Left ventricle myocardium inferior (tissue), 1 donor: ENCODE measurements at places on chromosomes 16 and 17. TPM values are rescaled to one million over a fixed set of nuclear protein-coding genes. Genes with fewer than 3 reads are reported as not detected.
A peak's percentile ranks its signal among the peaks of the same experiment; 100 is the strongest.

DNA sequence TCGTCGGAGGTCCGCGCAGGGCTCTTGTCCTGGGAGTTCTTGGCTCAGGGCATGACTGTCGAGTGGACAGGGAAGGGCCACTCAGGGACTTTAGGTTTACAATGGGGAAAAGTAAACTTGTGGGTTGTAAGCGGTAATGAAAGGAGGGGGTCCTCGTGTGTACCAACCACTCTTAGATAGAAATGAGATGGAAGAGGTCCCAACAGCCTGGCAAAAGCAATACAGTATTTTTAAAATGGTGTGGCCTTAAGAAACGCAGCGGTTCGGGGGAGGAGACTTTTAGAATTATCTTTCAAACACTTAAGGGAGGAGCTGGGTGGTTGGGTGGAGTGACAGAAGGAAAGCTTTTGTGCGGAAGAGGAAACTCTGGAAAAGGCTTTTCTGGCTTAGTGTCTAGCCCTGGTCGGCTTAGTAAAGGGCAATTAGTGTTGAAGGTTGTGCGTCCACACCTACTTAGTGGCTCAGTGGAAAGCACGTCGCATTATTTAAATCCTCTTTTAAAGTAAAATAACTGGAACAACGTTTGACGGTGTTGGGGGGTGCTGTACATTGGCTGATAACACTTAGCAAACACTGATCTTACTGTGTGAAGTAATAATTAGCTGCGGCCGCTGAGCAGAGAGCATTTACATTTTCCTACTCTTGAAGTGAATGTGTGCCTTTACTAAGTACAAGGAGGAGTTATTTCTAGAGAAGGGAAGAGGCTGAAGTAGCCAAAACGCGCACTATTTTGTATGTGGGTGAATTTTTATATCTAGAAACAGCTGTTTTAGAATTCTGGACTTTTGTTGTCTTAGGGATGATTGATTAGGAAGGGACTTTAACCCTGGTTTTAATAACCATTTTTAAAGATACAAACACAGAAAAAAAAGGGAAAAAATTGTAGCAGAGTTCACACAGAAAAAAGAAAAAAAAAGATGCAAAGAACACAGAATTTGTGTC, 1.0 kb downstream of the WSB1 start:
- no peak for DNase-seq

- no peak for DNase-seq
Observed at GRCh38 chr16:19242987-19243575, 42.5 kb upstream of the CLEC19A start.

The OR1F1 gene
- not detected for total RNA-seq

DNA sequence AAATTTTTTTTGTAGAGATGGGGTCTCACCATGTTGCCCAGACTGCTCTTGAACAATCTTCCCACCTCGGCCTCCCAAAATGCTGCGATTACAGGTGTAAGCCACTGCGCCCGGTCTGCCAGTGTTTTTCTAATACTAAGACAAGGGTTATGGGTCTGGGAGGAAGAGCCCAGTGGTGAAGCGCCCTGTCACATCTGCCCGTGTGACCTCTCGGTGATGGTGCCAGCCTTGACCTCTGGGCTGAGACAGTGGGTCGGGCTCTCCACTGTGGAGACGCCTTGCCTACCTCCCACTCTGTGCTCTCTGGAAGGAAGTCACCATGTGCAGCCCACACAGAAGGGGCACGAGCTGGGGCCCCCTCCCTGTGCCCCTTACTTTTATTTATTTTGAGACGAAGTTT, 5.1 kb upstream of the BAIAP2 start:
- no peak for DNase-seq

The TBC1D3E gene
- not detected for total RNA-seq

DNA sequence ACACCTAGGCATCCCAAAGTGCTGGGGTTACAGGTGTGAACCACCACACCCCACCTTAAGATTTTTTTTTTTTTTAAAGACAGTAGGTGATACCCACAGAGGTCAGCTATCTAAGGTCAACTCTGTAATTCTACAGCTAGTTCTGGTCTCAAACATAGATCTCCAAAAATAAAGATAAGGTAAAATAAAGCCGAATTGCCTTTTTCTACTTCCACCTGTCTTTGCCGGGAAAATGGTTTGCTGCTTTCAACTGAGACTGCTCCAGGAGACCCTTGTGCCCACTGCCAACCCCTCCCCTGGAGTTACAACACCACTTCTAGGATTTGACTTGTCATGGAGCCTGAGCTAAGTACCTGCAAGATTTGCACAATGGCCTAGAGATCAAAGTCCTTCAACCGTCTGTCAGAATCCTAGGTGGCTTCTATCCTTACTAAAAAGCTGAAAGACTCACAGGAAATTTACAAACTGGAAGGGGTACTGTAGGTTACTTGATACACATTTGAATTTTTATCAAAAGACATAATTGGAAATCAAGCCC, 4.7 kb upstream of the CNOT1 start:
- DNase-seq = no peak

DNA sequence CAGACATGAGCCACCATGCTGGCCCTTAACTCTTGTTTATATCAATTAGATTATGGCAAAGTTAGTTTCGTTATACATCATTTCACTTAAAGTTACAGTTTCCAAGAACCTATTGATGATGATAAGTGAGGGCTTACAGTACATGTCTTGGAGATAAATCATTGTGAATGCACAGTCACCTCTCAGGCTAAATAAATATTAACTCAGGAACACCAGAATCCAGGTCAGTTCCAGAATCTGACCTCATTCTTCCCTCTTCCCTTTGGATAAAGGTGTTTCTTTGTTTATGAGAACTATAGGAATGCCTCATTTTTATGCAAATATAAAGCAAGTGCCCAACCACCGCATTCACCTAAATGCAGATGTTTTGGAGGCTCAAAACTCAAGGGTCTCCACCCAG, 48.4 kb upstream of the CRYM start:
- DNase-seq = no peak

DNA sequence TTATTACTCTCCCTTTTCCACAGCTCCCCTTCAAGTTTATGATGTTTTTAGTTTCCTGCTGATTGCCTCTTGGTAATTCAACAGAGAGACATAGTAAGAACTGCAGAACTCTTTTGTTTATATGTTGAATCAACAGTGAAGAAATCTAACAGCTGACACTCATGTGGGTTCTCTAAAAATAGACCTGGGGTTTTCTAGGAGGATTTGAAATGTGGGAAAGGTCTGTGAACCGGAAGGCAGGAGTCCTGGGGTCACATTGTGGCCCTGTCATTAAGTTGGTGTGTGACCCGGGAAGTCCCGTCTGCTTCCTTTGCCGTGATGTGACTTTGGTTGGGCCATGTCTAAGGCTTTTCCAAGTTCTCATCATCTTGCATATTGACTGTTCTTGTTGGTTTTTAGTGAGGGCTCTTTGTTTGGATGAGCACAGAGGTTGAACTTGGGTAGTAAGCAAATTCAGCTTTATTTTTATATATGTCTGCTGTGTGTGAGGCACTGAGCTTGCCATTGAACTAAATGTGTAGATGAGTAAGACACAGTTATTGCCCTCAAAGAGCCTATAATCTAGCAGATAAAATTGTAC, 48.5 kb upstream of the HS3ST3A1 start:
- DNase-seq = no peak

DNA sequence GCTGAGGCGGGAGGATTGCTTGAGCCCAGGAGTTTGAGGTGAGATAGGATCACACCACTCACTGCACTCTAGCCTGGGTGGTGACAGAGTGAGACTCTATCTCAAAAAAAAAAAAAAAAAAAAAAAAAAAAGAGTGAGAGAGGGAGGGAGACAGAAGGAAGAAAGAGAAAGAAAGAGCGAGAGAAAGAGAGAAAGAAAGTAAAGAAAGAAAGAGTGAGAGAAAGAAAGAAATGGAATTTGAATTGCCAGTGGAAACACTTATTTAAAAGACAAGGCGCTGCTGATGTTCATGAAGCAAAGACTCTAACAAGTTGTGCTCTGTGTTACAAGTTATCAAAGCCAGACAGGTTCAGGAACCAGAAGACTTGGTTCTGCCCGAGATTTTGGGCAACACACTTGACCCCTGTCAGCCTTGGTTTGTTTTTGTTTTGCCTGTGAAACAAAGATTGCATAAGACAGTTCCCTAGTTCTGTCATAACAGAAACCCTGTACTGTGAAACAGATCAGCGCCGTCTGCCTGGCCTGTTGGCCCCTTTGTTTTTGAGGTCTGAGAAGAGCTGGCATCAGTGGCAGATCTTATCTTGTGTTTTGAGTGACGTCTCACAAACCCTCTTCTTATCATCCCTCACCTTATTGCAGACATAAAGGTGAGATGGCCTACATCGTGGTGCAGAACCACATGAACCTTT, 55.4 kb upstream of the ENDOV start:
- no peak for DNase-seq

- DNase-seq = no peak
Observed at GRCh38 chr16:1283296-1283695, 26.1 kb upstream of the UBE2I start.

The CBX2 gene
- 2.6 TPM for total RNA-seq

DNA sequence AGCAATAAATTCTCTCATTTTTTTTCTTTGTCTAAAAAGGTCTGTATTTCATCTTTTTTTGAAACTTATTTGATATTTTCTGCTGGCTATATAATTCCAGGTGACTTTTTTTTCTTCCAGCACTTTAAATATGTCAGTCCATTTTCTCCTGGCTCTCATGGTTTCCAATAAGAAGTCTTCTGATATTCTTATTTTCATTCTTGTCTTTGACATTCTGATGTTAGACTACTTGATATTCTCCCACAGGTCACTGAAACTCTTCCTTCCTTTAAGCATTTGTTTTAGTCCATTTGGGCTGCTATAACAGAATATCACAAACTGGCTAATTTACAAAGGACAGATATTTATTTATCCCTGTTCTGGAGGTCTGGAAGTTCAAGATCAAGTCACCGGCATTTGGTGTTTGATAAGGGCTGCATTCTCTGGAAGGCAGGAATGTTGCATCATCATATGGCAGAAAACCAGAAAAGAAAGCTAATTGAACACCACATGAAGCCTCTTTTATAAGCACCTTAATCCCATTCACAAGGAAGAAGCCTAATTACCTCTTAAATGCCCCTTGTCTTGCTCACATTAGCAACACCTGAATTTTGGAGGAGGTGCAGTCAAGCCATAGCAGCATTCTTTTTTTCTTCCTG, 242.1 kb upstream of the TNRC6C start:
- no peak for DNase-seq

- no peak for DNase-seq
Observed at GRCh38 chr17:67107811-67108775, 63.7 kb downstream of the CACNG1 start.

The CLEC3A gene
- not detected for total RNA-seq

- DNase-seq = peak; percentile 6
Observed at GRCh38 chr16:85384833-85385462, 228.2 kb upstream of the GSE1 start.

DNA sequence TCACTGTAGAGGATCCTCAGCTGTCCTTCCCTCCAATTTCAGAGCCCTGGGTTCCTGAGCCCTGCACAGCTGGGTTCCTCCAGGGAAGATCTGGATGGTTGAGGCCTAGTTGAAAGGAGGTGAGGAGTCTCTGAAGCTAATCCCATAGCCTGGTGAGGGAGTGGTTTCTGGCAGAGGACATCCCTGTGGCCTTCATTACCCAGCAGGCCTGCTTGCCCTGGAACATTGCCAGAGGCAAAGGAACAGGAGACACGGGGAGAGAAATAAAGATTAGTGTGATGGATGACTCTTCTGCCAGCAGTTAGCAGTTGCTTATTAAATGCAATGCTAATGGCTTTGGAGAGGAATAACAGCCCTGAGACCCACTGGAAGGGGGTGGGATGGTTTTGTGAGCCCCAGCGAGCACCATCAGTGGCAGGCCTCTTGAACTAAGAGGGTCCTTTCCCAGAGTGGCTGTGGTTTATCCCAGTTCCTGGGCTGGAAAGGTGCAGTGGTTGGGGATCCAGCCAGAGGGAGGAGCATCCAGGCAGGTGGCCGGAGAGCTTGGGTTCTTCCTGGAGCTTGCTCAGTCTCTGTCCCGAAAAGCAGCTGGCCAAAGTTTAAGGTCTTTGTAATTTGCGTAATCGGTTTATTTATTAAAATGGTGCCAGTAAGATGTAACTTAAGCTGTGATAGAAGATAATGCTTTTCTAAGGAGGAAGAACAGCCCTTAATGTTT, 209.7 kb downstream of the CCDC182 start:
- no peak for DNase-seq

The CETP gene
- total RNA-seq = 0.16 TPM

GRCh38 chr16:4795181-4795827, at the start of gene SMIM22:
TSS of gene SMIM22 (plus strand) at chr16:4795369. CDS start at chr16:4795735, 366 bp downstream.
- no peak for DNase-seq

DNA sequence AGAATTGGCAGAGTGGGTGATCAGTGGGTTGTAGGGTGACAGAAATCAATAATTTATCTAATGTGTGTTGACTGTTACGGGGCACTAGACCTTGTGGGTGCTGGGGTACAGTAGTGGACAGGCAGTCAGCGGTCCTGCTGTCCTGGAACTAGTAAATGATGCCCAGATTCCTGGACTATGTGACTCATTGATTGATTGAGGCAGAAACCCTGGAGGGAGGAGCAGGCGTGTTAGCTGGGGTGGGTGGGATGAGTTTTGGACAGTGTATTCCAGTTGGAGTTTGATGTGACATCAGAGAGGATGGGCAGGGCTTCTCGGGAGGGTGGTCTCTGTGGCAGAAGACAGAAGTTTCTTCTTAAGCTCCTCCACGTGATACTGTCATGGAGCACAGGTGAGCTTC, 24.4 kb downstream of the PRMT7 start:
- no peak for DNase-seq

DNA sequence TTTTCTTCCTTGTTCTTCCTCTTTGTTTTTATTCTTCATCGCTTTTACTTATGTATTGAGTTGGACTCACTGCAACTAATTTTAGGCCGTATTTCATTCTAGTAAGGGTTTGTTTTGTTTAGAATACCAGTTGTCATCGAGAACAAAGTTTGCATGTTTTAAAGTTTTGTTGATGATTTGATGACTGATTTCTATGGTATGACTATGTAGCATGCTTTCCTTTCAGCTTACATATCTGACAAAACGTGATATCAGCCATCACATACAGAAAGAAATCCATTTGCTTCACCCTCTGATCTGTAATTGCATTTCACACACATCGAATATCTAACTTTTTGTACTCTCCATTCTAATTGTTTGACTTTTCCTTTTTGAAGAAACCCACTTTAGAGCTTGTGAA, 4.0 kb downstream of the PRKCA start:
- no peak for DNase-seq

DNA sequence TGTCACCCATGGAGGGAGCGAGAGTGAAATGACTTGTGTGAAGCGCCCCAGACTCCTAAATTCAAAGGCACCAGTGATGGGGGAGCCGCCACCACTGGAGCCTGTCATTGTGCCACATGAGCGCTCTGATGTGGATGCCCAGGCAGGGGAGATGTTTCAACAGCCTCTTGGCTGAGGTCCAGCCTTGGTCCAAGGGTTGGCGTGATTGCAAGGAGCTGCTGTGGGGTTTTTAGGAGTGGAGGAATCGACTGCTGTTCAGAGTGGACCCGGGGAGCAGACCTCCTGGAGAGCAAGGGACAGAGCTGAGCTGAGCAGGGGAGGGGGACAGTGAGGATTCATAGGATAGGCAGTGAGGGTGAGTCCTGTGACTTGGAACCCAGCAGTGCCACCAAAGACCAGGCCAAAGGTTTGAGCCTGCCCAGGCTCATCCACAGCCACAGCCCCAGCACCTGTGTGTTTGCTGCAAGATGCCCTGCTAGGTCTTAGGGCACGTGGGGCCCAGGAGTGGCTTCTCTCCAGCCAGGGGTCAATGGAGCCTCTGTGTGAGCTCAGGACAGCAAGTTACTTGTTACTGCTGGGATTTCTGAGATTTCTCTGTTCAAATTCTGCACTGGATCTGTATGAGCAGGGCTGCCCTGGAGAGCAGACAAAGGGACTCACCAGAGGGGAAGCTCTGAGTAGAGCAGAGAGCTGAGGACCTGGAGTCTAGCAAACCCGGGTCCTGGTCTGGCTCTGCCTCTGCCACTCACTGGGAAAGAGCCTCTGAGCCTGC, 20.3 kb downstream of the RHBDL3 start:
- DNase-seq = no peak
